ENCODE measurements at places on chromosomes 6 and 20.

DNA sequence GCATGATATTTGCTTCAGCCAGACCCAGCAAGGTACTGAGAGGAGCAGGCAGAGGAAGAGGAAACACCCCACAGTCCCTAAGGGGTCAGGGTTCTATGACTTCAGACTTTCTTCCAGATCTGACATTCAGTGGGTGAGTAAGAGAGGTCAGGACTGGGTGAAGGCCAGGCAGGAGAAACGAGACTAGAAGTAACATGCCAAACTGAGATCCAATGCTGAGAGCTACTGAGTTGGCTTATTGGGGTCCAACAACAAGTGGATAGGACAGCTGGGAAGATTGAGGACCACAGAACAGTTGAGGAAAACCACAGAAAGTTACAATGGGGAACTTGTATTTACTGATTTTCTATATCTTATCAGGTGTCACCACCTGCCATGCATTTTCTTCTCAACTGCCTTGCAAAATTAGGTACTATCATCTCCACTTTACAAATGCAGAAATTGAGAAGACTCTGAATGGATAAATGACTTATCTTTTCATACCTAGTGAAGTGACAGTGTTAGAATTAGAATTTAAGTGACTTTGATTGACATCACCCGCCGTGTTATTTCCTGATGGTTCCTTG is 43.8 kb upstream of the HIVEP1 start:
- no peak for DNase-seq

DNA sequence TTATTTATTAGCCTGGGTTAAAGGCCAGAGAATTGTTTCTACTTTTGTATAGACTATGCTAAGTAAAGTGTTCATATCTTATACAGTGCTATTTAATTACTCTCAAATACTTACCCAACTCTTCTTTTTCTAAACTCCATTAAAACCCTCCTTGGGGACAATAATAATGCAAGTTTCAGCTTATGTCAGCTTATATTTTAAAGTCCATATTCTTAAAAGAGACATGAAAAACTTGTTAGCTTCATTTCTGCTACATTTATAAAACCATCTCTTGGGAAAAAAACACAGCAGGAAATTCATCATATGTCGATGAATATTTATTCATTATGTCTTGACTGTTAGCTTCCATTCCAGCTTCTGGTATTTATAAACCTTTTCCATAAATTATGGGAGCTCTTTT is 71.9 kb upstream of the SDHAF4 start:
- no peak for DNase-seq

- no peak for DNase-seq
Measured at GRCh38 chr20:3045042-3045815, 623 bp upstream of the MRPS26 start.

DNA sequence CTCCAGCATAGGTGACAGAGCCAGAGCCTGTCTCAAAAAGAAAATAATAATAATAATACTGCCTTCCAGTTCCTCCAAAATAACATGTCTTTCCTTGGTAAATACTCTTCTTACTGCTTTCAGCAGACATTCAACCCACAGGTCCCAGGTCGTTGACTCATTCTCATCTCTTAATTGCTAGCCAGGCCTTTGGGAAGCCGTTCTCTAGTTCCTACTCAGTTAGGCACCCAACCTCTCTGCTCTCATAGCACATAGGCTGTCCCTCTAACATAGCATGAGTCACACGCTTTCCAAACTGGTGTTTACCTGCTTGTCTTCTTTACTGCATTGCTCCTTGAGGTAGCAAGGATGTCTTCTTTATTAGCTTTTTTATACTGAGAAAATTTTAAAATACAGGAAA is 98.8 kb downstream of the LAMA2 start:
- no peak for DNase-seq

- peak; percentile 96 for DNase-seq
Measured at GRCh38 chr6:113182370-113183141, 674.6 kb upstream of the MARCKS start.

GRCh38 chr20:13670160-13670559 is 31.4 kb upstream of the TASP1 start:
- no peak for DNase-seq

- no peak for DNase-seq
Measured at GRCh38 chr6:132132924-132133639, 181.9 kb upstream of the CCN2 start.

GRCh38 chr6:91149246-91149955 is 562.5 kb upstream of the MAP3K7 start:
- DNase-seq: no peak

DNA sequence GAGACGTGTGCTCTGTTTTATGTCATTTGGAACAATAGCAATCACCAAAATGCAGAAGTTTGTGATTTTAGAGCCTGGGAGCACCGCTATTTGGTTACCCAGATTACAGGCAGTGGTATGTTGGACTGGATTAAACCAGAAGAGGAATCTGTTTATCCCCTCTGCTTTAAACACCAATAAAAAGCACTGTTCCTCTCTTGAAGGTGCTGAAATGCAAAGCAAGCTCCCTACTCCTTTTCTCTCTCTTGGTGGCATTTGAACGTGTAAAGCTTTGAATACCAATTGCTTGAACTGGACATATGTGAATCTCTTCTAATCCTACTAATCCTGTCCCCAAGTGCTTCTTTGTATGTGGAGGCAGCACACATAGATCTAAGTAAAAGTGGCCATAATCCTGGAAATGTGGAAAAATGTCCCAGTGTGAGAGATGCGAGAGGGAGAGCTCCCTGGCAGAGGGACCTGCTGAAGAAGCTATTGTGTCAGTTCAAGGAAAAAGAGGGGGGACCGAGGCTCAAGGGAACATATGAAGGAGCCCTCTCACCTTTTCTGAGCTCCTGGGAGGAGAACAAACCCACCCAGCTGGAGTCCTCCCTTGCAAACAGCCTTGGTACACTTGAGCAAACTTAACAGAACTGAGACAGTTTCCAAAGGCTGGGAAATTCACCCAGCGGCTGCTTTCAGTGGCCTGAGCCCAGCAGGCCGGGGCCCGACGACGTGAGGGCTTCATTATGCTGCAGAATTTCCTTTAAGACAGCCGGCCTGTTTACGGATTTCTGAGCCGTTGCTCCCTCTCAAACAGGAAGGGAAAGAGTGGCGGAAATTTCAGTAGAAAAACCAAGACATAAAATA is 18.8 kb upstream of the OLIG3 start:
- no peak for DNase-seq

- DNase-seq: no peak
Measured at GRCh38 chr6:38184585-38185080, 365.1 kb downstream of the ZFAND3 start.

DNA sequence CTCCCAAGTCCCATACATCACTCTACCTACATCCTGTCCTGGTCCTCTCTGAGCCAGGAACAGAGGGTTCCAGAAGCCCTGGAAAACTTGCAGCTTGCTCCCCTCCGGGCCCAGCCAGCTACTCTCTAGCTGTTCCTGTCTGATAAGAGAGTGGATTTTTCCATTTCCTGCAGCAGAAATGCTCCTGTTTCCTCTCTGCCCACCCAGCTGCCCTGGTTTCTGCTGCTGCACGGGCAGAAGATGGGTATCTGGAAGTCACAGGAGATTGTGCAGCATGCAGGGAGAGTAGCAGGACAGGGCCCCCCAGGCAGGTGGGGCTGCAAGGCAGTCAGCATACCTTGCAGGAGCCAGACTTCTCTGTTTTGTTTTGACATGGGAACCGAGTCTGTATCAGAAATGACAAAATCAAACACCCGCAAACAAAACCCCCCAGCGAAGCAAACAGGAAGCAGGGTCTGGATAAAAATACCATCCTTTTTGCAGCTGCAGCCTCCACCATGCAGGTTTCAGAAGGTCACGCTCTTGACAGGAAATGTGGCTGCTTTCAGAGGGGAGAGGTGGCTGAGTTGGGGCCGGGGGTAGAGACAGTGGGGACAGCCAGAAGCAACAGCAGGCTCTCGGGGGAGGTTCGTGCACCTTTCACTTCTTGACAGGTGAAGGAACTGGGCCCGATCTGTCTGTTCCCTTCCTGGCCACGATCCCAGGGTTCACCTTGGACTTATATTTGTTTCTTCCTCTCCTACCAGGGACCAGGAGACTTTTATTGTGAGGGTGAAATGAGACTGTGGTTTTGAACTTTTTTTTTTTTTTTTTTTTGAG is 50.8 kb upstream of the FAM83D start:
- DNase-seq: no peak

GRCh38 chr6:122654012-122654411 is 43.8 kb downstream of the PKIB start:
- no peak for DNase-seq

DNA sequence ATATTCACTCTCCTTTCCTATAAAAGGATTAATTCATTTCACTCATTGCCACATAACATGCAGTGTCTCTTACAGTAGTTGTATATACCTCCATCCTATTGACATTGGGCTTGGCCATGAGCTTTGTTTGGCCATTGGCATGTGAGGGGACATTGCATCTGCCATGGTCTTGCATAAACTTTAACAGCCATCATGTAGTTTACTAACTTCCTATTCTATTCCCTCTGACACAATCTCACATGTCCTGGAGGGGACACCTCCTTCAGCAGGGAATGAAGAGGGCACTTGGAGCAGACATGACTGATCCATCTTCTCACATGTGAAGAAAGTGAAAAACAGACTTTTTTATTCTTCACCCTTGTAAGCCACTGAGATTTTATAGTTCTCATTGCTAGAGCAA is 115.5 kb upstream of the MARCKS start:
- no peak for DNase-seq

GRCh38 chr20:58399926-58400325 is 10.9 kb downstream of the VAPB start:
- DNase-seq: no peak

DNA sequence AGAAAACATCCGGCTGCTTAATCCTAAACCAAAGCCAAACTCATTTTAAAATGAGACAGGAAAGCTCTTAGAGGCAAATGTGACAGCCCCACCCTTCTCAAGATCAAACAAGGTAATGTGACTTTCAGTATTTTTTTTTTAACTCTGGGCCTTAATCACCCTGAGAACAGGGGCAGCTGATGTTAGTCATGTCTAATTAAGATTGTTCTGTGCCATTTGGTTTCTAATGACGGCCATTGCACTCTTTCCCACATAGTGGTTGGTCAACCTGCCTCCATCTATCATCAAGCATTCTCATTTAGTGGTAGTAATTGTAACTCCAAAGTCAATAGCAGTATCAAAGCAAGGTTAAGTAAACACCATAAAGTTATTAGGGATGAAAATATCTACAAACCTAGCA is 191.6 kb upstream of the EXOC2 start:
- peak; percentile 32 for DNase-seq

GRCh38 chr6:13038741-13039190 is 289.6 kb downstream of the TBC1D7 start:
- DNase-seq: no peak

- DNase-seq: no peak
Measured at GRCh38 chr6:3506751-3507383, 50.0 kb upstream of the SLC22A23 start.

DNA sequence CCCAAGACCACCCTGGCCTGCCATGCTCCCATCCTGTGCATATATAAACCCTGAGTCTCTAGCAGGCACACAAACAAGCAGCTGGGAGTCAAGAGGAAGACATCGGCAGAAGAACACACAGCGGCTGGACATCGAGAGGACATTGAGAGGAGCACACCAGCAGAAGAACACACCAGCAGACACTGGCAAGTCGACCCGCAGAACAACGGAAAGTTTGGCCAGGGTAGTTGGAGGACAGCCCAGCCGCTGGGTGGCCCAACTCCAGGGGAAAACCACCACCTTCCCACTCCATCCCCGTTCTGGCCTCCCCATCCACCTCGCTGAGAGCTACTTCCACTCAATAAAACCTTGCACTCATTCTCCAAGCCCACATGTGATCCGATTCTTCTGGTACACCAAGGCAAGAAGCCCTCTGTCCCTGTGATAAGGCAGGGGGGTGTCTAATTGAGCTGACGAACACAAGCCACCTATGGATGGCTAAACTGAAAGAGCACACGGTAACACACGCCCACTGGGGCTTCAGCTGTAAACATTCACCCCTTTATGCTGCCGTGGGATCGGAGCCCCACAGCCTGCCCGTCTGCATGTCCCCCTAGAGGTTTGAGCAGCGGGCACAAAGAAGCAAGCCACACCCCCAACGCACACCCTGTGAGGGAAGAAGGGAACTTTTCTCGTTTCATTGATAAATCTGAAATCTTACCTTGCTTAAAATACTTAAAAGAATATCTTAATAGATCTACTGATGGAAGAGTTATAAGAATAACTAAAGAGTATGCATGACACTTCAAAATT is 13.8 kb downstream of the TMX4 start:
- DNase-seq: peak; percentile 92

DNA sequence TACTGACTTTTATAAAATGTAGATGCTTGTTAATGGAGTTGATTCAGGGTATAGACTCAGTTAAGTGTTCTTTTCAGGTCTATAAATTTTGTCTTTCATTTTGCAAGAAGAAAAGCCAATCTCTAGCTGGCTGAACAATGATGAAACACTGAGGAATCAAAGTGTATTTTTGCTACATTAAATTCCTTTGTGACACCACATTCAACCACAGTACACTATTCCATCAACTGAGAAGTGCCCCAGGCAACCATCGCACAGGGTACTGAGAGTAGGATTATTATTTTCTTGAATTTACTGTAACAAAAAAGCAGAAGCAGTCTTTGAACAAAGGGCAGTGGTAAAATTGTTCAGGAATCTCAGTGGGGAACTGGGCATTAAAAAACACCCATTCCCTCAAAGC is 83.6 kb downstream of the PREP start:
- DNase-seq: no peak

DNA sequence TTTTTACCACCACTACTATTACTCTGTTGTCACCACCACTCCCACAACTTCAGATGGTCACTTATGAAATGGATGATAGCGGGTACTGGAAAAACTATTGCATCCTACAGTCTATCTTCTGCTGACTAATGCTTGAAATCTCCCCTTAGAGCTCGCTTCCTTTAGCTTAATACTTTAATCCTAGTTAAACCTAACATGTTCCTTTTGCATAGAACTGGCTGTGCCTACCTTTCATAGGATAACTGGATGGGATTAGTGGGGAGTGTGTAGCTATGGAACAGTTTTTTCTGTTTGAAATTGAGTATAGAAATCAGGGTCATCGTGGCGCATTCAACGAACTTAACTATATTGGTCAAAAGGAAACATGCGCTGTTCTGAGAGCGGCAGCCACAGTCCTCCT is 294.7 kb downstream of the FARS2 start:
- no peak for DNase-seq
